ENCODE measurements at places on chromosomes 7 and 10.

- DNase-seq = no peak
Measured at GRCh38 chr7:32318300-32319011, 171.7 kb downstream of the LSM5 start.

GRCh38 chr10:88103576-88103975 lies 240.2 kb downstream of the PTEN start:
- DNase-seq = no peak

GRCh38 chr10:101287997-101288635 lies 58.9 kb upstream of the LBX1 start:
- no peak for DNase-seq

GRCh38 chr7:139452958-139453672 lies 30.4 kb downstream of the KLRG2 start:
- DNase-seq = no peak

- DNase-seq = no peak
Measured at GRCh38 chr10:115056186-115056585, 37.0 kb upstream of the ATRNL1 start.

GRCh38 chr10:119677904-119678755 lies 26.9 kb downstream of the BAG3 start:
- no peak for DNase-seq

DNA sequence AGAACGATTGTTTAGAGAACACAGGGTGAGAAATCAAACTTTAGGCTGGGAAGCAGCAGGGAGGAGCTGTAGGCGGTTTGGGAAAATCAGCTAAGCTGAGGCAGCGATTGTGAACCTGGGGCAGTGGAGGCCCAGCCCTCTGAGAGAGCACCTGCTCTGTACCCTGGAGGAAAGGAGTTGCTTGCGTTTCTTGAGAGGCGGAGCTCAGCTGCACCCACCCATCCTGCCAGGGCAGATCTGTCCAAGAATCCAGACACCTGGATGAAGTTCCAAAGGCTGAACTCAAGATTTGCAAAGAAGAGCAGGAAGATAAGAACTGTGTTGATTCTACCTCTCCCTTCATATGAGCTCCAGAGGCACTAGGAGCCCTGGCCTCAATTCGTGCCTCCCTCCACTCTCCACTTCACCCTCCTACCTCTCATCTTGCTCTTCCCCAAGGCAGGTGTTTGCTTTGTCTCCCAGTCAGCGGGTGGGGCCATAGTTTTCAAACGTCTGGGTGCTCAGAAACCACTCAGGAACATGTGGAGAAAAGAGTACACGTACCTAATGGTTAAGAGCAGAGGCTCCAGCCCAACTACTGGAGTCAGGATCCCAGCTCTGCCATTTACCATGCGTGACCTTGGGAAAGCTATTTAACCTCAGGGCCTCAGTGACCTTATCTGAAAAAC lies 21.5 kb upstream of the TMEM213 start:
- DNase-seq = no peak

GRCh38 chr10:117502421-117503243 lies 39.9 kb upstream of the EMX2 start:
- DNase-seq = no peak

DNA sequence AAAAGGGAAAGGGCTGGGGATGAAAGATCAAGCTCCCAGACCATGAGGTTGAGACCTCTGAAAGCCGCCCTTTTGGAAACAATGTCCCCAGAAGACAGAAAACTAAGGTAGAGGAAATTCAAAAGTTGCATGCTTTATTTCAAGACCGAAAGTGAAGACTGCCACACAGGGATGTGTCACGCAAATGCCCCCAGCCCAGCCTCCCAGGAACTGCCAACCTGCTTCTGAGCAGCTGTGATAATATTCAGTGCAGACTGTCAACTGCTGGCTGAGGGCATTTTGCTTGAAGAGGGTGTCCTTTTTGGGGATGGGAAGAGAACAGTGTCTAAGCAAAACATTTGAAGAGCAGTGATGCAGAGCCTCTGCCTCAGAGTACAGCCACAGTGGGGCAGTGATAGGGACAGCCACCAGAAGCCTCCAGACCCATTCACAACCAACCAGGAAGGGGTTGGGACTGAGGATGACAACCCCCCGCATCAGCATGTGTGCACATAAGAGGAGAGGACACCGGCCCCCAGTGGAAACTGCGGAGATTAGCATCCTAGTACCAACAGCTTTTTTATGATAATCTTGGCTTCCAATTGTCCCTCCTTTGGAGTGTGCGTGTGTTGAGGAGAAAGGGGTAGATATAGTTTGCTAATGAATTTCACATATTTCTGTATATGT lies 34.7 kb upstream of the NFE2L3 start:
- DNase-seq = no peak

DNA sequence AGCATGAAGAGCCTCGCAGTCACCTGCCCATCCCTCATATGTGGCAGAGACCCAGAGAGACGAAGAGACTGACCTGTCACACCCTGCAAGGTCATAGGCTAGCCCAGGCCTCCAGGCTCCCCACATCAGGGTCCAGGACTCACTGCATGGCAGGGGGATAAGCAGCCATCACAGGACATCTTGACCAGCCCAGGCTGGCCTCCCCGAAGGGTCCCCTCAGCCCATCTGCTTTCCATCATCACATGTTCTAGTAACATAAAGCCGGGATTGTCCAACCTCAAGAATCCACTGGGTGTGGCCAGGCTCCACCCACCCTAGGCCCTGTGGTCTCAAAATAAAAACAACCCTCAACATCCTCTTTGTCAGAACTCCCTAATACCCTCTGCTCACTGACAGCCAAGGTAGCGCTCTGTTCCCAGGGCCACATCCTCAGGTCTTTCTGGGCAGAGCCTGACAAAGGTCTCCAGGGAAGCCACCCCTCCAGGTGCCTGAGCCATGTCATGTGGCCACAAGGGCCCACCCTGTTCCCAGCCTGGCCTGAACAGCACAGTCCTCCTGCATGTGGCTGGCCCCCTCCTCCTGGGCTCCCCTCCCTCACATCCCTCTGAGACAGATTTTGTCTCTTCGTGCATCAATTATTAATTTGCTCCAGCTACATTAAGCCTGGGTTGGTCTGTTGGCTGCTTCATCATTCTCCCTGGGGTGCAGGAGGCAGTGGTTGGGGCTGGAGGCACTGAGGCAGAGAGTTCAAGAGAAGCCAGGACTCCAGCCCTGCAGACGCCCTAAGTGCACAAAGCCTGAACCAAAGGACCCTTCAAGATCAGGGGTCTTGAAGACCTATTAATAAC lies 131.8 kb upstream of the UNC5B start:
- DNase-seq = no peak

All from activated CD4-positive, alpha-beta T cell treated with anti-CD3 and anti-CD28 coated beads for 48 hours (primary cell).